Glutamatergic neuron (in vitro differentiated cells): ENCODE measurements at places on chromosomes 2 and 18. TPM values are rescaled to one million over a fixed set of nuclear protein-coding genes. Genes with fewer than 3 reads are reported as not detected.

ATP8B1 gene
- total RNA-seq, result 0.07 TPM

CAPN14 gene
- 0.25 TPM for total RNA-seq

PTPRM gene
- 23.9 TPM for total RNA-seq

MC2R gene
- not detected for total RNA-seq

LINC00305 gene
- not detected for total RNA-seq
